Smooth muscle cell of the umbilical artery (primary cell): ENCODE measurements at places on chromosomes 5 and 9. TPM values are rescaled to one million over a fixed set of nuclear protein-coding genes. Genes with fewer than 3 reads are reported as not detected.

The SOHLH1 gene
- total RNA-seq, result not detected in 2 replicates

The IL33 gene
- 470 and 472 TPM in 2 replicates for total RNA-seq

The RNF145 gene
- total RNA-seq, result 53.2 and 61.6 TPM in 2 replicates

The MZB1 gene
- total RNA-seq, result not detected in 2 replicates

The FBXL7 gene
- total RNA-seq, result 5.3 and 6.2 TPM in 2 replicates
